ENCODE measurements at places on chromosomes 5 and 9.
A peak's percentile ranks its signal among the peaks of the same experiment; 100 is the strongest.

- no peak for DNase-seq
Measured at GRCh38 chr5:14223372-14223771, 80.2 kb downstream of the TRIO start.

DNA sequence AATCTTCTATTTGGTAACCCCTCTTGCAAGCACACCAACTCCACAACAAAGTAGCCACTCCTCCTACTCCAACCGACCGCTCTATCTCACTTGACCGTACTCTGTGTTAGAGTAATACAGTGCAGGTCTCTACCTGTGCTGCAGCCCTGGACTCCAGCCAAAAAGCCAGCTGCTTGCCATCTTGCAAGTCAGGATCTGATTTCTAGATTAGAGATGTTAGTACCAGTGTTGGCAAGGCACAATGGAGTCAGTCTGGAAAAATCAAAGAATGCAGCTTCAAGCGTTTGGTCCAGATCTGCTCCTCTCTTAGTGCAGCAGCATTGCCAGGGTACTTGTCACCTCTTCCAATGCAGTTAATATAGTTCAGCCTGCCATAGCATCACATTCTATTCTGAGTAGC is 477.6 kb downstream of the ZSWIM6 start:
- no peak for DNase-seq

DNA sequence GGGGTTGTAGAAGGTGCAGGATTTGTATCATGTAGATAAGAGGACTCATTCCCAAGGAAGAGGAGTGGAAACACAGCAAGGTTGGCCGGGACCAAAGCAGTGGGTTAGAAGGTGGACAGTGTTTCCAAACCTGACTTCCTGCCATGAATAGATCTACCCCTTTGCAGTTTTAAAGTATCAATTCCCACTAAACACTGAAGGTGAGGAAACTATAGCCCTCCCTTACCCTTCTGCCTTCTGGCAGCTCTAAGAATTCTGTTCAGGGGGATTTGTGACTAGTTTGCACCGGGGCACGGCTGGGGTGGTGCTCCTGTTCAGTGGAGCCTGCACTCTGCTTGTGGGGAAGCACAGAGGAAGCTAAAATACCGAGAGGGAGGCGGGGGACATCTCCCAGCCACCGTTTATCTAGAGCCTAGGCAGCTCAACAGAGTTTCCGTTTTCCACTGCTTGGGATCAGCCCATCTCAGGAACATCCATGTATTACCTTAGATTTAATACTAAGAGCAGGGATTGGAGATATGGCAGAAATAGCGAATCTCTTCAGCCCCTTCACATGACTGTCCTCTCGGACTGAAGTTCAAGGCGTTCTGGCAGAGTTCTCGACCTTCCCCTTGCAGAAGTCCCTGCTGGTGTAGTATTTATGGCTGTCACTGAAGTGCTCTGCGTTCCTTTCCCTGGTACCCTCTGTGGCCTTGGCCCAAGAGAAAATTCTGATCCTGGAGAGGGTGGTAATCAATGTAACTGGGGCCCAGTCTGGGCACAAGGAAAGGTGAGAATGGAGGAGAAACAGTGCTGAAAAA is 5.4 kb downstream of the ISL1 start:
- no peak for DNase-seq

GRCh38 chr5:128770907-128771306 is 194.4 kb upstream of the SLC27A6 start:
- no peak for DNase-seq

- no peak for DNase-seq
Measured at GRCh38 chr5:139954022-139954421, 89.1 kb downstream of the NRG2 start.

GRCh38 chr5:142998316-142999020 is 228.3 kb downstream of the ARHGAP26 start:
- DNase-seq, result no peak

DNA sequence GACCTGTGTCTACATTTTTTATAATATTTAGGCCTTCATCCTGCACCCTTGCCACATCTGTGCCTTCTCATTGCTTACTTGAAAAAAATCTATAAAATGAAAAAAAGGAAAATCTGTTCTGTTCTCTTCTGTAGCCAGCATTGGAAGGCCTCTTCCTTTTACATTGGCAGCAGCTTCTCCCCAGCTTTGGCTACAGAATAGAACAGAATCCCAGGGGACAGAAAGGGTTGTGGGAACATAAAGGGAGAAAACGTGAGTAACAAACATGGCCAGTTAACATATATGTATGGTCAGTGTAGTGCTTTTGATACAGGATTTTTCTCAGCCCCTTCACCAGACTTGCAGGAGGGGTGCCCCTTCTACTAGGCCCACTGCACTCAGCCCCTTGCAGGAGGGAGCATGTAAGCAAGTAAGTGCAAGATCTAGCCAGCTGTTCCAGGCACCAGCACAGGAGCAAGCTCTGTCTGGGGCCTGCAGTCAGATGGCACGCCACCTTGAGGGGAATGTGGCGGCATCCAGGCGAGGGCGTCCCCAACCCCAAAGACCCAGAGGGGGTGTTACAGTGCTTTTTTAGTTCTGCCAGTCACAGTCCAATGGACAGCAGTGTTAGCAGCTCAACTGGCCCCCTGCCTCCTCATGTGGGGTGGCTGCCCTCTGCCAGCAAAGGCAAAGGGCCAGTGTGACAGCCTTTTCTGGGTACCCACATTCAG is 330.5 kb upstream of the ZNF462 start:
- DNase-seq, result no peak

DNA sequence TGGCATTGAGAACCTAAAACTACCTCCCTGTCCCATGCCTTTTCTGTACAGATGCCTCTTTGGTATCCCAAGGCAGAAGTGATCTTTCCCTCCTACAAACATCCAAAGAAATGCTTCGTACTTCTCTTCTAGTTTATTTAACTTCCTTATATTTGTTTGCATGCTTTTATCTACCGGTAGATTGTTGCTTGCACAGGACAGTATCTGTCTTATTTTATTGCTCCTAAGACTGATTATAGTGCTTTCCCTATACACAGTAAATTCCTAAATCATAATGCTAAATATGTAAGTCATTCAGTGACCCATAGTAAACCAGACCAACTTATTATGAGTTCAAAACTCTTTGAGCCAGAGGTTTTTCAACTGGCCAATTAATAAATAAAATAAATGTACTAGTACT is 156.9 kb downstream of the PRELID2 start:
- DNase-seq, result no peak

GRCh38 chr9:133188843-133189180 is 20.2 kb downstream of the OBP2B start:
- DNase-seq, result no peak

GRCh38 chr5:150809363-150809762 is 30.8 kb downstream of the SMIM3 start:
- no peak for DNase-seq

DNA sequence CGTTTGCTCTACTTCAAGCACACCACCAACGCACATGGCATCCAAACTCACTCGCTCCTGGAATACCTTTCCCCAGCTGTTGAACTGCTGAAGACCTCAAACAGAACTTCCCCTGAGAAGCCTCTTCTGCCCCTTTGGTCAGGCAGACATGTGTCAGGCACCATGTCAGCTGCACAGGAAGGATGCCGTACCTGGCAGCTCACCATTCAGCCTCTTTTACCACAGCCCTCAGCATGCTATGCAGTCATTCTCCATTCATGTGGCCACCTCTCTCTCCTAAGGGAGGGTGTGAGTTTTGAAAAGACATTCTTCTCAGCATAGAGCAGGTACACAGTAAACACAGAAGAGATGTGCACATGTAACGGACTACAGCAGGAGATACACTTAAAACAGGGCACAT is 14.2 kb downstream of the IL4 start:
- DNase-seq, result no peak

GRCh38 chr9:114056527-114056926 is 21.6 kb downstream of the AMBP start:
- DNase-seq, result no peak

GRCh38 chr5:100841358-100842076 is 61.6 kb downstream of the ST8SIA4 start:
- DNase-seq, result peak; percentile 57

DNA sequence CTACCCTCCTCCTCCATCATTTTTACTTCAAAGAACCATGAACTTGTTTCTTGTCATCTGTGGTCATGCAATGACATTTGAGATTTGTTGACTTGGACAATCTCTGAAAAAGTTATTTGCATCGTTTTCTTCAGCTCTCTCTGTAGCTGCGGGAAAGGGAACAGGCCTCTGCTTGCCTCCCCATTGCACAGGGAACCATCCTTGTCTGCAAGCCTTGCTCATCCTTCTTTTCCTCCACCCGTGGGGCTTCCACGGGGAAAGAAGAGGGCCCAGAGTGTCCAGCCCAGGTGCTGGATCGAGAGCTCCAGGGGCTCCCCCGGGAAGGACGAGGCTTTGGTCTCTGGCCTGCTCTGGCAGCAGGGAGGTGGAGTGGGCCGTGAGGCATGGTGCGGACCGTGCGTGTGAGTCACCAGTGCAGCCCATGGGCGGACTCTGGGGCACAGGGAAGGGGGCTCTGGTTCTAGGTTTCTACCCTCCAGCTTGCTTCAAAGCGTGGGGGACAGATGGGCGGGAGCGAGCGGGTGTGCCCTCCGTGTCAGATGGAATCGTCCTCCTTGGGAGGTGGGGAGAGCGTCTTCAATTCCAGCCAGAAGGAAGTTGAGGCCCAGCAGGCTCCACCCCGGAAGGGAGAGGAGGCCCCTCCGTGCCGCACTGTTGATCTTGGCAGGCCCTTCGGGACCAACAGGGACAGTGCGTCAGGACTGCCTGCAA is 6.0 kb upstream of the IRX4 start:
- DNase-seq, result no peak

DNA sequence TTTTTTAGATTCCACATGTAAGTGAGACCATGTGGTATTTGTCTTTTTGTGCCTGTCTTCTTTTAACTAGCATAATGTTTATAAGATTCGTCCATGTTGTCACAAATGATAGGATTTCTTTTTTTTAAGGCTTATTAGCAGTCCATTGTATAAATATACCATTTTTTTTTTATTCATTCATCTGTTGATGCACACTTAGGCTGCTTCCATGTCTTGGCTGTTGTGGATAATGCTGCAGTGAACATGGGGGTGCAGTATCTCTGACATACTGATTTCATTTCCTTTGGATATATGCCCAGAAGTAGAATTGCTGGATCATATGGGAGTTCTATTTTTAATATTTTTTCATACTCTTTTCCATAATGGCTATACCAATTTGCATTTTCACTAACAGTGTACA is 48.7 kb downstream of the KIAA1958 start:
- DNase-seq, result no peak

- no peak for DNase-seq
Measured at GRCh38 chr5:89900346-89900745, 509.2 kb downstream of the CETN3 start.

DNA sequence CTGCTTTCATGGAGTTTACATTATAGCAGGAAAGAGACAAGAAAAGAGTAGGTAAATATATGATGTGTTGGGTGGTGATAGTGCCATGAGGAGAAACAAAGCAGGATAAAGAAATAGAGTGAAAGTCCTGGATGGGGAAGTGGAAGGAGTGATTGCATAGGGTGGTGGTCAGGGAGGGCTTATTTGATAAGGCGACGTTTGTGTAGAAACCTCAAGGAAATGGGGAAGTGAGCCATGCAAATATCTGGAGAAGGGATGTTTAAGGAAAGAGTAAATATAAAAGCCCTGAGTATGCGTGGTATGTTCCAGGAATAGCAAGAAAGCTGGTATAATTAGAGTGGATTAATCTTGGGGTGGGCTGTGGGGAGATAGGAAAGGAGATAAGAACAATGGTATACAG is 134.7 kb upstream of the SV2C start:
- DNase-seq, result no peak

- no peak for DNase-seq
Measured at GRCh38 chr9:35341585-35341984, 148.3 kb upstream of the RUSC2 start.

DNA sequence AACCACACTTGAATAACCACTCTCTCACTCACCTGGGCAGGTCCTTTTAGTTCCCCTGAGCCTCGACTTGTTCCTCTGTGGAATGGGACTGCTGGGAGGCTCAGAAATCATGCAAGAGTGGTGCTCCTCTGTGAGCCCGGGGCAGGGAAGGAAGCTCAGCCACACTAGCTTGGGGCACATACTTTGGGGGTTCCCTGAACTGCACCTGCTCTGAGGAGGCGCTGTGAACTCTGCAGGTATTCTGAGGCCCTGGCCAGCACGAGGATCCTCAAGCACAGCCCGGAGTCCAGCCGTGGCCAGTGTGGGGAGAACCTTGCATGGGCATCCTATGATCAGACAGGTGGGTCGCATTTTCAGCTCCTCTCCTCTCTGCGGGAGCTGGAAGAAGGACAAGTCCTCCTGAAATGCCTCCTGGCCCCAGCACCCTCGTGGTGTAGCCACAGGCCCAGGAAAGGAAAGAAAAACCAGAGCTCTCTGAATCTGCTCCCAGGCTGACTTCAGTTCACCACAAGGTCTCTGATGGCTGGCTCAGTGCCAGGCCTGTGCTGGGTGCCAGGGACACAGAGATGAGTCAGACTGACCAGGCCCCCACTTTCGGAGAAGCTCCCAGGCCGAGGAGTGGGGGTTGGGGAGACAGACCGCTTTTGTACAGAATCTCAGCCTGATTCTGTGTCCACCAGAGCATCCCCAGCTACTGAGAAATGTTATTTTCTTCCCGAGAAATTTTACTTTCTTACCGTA is 11.9 kb downstream of the GLIPR2 start:
- DNase-seq, result no peak

GRCh38 chr5:131787736-131788135 is 9.1 kb downstream of the FNIP1 start:
- no peak for DNase-seq

DNA sequence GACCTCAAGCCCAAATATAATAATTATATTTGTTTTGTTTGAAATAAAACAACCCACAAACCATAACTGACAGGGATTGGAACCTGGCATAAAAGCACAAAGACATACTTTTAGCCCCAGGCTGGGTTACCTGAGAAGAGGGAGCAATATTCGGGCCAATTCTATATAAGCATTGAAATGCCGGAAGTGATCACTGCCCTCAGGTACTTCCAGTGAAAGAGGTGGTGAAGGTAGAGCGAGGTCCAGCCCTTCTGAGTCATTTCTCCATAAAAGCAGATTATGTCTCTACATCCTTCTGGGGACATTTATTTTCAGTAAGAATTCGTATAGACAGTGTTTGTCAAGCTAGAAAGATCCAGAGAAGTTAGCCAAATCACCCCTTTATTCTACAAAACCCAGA is 59.6 kb downstream of the GCNT4 start:
- no peak for DNase-seq

GRCh38 chr9:129995409-129996160 is 47.4 kb downstream of the FNBP1 start:
- peak; percentile 17 for DNase-seq

GRCh38 chr9:137067860-137068538 is 2.4 kb downstream of the SAPCD2 start:
- DNase-seq, result peak; percentile 81

DNA sequence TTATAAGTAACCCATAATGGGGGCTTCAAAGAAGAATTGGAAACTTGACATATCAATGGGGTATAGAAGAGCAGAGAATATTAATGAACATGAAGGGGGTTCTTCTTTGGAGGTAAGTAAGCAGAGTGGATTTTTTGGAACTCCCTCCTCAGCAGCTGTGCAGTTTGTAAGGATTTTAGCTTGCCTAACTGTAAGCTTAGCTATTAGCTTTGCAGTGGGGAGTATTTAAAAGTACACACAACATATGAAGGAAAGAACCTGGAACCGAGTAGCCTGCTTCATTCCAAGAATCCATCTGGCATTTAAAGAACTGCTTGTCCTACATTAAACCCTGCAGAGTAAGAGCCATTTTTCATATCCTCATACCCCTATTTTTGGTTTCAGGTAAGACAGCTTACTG is 2.2 kb upstream of the PBX3 start:
- DNase-seq, result no peak
